ENCODE measurements at places on chromosomes 1 and 21.
A peak's percentile ranks its signal among the peaks of the same experiment; 100 is the strongest.

GRCh38 chr1:184513421-184513820 lies 126.6 kb downstream of the C1orf21 start:
- DNase-seq, result no peak

GRCh38 chr1:246532519-246532918 lies 25.4 kb upstream of the SMYD3 start:
- no peak for DNase-seq

DNA sequence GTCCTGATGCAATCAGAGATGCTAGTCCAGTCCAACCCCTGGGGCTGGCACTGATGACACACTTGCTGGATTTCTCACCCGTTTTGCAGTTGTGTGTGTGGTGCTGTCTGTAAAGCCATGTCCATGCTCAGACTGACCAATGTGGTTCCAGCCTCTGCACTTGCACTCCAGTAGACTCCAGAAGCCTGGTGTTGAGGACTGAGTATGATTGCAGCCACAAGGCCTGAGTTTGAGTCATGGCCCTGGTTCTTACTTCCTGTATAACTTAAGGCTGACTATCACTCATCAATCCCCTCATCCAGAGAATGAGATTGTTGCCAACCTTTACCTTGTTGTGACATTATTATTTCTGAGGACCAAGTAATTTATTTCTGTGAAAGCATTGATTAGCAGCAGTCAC lies 34.8 kb upstream of the IKBKE start:
- DNase-seq, result no peak

DNA sequence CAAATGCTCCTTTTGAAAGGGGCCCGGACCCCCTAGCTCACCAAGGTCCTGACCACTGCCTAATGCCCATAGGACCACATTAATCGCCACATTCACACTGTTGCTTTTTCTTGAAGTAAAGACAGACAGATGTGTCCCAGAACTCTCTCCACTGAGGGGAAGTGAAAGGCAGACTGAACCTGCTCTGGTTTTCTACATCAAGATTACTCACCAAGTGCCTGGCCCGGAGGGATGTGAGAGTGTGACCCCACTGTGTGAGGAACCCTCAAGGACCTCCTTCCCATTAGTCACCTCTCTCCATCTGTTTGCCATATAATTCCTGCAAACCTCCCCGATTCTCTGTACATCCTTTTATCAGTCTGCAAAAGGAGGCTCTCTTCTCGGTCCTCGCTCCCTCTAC lies 381.5 kb downstream of the OMA1 start:
- DNase-seq, result no peak

DNA sequence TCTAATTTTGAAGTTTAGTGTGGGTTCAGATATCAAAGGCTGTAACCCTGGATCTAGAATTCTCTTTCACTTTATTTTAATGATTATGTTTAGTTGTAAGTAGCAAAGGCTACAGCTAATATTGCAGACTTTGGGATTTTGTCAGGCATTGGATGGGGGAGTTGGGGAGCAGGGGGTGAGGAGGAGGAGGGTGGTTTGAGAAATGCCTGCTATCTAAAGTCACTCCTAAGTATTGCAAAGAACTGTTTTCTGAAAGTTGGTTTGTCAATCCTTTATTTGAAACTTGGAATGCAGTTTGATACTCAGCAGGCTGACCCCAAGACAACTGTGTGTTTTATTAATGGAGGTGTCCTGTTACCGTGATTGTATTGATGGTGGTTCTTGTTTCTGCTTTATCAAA lies 1.2 kb downstream of the NTPCR start:
- DNase-seq, result no peak

DNA sequence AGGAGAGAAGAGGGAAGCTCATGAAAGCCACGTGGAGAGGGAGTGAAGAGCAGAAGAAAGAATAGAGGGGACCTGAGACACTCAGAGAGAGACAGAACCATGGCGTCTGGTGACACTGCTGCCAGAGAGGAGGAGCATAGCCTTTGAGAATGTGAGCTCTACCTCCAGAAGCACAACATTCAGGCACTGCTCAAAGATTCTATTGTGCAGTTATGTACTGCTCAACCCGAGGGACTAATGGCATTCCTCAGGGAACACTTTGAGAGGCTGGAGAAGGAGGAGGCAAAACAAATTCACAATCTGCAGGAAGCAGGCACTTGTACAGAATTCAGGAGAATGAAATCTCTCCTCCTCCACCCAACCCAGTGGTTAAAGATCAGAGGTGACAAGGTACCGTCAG lies 45.1 kb downstream of the BTBD8 start:
- no peak for DNase-seq

- no peak for DNase-seq
Measured at GRCh38 chr1:186112280-186112679, 262.8 kb downstream of the TPR start.

GRCh38 chr21:45471525-45472221 lies 66.7 kb downstream of the COL18A1 start:
- peak; percentile 41 for DNase-seq

DNA sequence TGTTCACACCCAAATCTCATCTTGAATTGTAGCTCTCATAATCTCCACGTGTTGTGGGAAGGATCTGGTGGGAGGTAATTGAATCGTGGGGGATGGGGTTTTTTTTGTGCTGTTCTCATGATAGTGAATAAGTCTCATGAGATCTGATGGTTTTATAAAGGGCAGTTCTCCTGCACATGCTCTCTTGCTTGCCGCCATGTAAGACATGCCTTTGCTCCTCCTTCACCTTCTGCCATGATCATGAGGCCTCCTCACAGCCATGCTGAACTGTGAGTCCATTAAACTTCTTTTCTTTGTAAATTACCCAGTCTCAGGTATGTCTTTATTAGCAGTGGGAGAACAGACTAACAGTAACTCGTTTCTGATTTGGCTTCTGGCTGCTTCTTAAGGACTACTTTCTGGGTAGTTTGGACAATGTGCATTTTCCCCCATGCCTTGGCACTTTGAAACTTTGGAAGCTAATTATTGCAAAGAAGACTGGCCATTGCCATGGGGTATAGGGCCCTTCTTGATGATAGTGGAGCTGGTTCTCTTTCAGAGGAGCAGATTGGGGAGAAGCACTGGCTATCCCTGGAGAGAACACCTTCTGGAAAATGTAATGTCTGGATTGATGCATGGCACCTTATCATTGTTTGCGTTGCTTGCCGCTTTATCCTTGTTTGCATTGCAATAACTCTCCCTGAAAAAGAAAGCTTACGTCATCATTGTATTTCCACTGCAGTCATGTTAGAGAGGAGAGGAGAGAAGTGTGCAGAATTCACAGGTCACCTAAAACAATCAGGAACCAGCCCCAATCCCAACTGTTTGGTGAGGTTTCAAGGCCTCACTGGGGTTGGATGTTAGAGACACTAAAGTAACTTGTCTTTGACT lies 5.9 kb downstream of the CNIH3 start:
- no peak for DNase-seq

GRCh38 chr1:29679828-29680558 lies 443.7 kb downstream of the PTPRU start:
- no peak for DNase-seq

GRCh38 chr1:60950224-60951063 lies 131.9 kb upstream of the NFIA start:
- no peak for DNase-seq

DNA sequence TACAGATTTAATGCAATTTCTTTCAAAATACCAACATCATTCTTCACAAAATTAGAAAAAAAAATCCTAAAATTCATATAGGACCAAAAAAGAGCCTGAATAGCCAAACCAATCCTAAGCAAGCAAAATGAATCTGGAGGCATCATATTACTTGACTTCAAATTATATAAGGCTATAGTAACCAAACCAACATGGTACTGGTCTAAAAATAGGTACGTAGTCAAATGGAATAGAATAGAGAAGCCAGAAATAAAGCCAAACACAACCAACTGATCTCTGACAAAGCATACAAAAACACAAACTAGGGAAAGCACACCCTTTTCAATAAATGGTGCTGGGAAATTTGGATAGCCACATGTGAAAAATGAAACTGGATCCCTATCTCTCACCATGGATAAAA lies 112.3 kb upstream of the TSPAN2 start:
- no peak for DNase-seq

GRCh38 chr1:35708441-35708921 lies 10.2 kb downstream of the C1orf216 start:
- DNase-seq, result no peak

GRCh38 chr1:224506141-224506814 lies 71.7 kb upstream of the WDR26 start:
- no peak for DNase-seq

GRCh38 chr1:183248989-183249691 lies 63.1 kb downstream of the LAMC2 start:
- no peak for DNase-seq

DNA sequence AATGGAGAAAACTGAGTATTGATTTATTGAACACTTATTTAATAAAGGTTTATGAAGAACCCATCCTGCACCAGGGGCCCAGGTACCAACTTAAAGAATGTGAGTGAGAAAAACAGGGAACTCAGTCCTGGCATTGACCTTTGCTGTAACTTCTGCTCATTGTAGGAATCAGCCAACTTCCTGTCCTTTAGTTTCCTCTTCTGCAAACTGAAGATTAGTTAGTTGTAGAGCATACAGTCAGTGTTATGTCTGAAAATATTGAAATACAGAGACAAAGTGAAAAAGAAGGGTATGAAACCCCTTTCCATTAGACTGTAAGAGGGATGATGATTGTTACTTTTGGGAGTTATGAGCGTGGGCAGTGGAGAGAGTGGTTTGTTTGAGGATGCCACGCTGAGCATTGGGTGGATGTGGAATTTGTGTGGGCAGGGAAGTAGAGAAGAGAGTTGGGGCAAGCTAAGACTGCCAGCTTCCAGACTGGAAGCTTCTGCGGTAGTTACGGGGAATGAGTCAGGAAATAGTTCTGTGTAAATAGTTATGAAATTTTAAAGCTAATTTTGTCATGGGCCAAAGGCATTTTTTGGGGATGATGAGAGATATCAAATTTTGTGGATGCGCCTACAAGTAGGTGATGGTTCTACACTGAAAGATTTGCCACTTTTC lies 89.2 kb downstream of the GPR88 start:
- no peak for DNase-seq

- DNase-seq, result no peak
Measured at GRCh38 chr1:66930823-66931174, 6.0 kb downstream of the MIER1 start.

DNA sequence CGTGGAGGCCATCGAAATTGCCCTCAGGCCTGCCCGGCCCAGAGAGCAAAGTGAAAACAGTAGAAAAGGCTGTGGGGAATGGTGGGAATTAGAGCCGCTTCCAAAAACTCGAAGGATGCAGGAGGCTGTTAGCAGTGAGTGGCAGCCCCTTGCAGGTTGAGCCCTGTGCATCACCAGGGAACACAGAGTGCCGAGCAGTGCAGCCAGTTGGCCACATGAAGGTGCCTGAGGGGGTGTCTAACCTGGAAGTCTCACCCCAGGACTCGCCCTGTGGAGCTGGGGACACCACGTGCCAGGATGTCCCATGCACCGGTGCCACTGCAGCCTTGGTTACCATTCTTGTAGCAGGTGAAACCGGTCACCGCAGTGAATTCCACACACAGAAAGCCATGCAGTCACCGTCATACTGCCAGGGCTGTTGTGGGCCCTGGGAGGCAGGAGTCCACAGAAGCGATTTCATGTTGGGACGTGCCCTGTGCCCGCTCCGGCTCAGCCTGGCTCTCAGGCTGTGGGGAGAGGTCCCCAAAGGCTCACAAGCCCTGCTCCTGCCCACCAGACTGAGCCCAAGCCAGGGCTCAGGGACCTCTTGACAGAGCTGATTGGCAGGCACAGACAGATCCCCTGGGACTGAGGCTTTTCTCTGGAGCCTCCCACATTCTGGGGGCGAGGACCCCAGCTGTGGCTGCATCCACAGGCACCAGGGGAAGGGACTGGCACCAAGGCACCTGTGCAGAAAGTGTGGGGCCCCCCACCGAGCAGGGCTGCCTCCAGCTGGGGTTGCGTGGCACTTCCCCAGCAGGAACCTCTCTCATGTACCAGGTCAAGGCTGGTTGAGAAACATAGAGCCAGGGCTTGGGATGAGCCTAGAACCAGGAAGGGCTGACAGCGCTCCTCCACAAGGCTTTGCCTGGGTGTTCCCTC lies 16.7 kb upstream of the ACTRT2 start:
- no peak for DNase-seq

GRCh38 chr1:164583835-164584539 lies 25.0 kb downstream of the PBX1 start:
- no peak for DNase-seq

GRCh38 chr1:181497870-181498269 lies 14.6 kb downstream of the CACNA1E start:
- DNase-seq, result no peak

- no peak for DNase-seq
Measured at GRCh38 chr1:185042737-185043136, 2.6 kb upstream of the RNF2 start.

- DNase-seq, result no peak
Measured at GRCh38 chr1:40652468-40652867, 13.0 kb downstream of the RIMS3 start.

- DNase-seq, result no peak
Measured at GRCh38 chr21:22277341-22277740, 1279.1 kb downstream of the NCAM2 start.

GRCh38 chr1:74496669-74497068 lies 15.7 kb downstream of the LRRC53 start:
- no peak for DNase-seq

DNA sequence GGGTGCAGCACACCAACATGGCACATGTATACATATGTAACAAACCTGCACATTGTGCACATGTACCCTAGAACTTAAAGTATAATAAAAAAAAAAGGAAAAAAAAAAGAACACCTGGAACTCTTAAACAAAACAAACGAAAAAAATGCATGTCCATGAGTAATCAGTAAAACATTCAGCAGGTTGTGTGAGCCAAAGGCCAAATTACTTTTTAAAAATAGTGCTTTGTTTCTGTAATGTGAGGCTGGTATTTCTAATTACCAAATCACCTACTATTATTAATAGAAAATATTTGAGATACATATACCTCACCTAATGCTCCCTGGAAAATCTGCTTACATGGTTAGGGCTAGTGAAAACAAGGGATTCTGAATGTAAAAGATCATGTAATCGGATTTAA lies 294.4 kb upstream of the NR5A2 start:
- DNase-seq, result no peak

DNA sequence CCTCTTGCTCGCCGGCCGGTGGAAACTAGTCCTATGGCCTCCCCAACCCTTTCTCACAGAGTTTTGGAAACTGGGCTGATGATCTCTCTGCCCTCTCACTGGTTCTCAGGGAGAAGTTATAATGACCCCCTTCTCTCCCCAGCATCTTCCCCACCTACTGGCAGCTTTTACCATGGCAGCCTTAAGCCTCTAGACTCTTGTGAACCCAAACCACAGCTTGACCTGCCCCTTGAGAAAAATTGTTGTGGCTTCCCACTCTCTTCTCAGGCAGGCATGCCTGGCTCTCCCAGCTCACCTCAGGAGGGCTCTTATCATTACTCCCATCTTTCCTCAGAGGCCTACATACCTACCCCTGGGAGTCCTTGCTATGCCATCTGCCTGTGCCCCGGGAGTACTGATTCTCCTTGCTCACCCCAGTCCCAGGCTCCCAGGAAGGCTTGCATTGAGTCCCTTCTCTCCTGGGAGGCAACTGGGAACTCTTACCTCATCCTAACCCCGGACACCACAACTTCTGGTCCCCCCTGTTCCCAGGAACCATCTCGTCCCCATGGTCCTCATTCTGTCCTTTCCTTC lies 1.6 kb downstream of the NSUN4 start:
- no peak for DNase-seq

Data from renal pelvis (tissue), 12 donors.